ENCODE measurements at places on chromosomes 1 and 21. TPM values are rescaled to one million over a fixed set of nuclear protein-coding genes. Genes with fewer than 3 reads are reported as not detected.

DNA sequence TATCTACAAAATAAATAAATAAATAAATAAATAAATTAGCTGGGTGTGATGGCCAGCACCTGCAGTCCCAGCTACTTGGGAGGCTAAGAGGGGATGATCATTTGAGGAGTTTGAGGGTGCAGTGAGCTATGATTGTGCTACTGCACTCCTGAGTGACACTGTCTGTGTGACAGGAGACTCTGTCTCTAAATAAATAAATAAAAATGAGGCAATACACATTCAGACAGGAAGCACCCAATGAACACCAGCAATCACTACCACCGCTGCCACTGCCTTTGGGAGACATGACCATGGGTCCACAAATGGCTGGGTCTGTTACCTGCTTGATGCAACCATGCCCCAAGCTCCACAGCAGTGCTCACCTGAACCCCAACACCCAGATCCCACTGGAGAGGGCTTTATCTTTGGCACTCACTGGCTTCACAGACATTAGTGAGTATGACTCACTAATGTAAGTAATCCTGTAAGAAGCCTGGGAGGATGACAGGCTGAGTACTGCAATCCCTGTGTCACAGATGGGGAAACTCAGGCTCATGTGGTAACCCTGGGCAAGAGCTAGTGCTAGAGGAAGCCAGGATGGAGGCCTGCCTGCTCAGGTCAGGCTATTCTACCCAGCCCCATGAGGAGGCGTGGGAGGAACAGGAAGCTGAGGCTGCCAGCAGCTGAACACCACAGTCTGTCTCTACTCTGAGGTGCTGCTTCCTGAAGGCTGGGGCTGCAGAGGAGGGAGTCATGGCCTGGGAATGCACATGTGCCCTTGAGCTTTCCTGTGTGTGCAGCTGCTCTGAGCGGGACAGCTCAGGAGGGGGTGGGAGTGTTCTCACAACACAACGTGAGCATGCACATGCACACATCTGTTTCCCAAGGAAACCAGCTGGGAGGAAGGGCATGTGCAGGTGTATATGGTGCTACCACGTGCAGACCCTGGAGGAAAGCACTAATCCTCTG lies 43.0 kb downstream of the SLC9A1 start:
- DNase-seq, result peak; percentile 54

ALDH4A1 gene
- 2.2 TPM for polyA plus RNA-seq

TCHH gene
- not detected for polyA plus RNA-seq

PDC gene
- not detected for polyA plus RNA-seq

- DNase-seq, result no peak
These were observed 15.8 kb downstream of the UBE4B start for GRCh38 chr1:10048601-10049000.

- no peak for DNase-seq
These were observed 72.4 kb downstream of the FH start for GRCh38 chr1:241447031-241447644.

GRCh38 chr1:164983023-164983650 lies 373.4 kb downstream of the LMX1A start:
- no peak for DNase-seq

DDX59 gene
- 23.8 TPM for polyA plus RNA-seq

- no peak for DNase-seq
These were observed 178.6 kb downstream of the PRDM16 start for GRCh38 chr1:3247521-3248121.

DNA sequence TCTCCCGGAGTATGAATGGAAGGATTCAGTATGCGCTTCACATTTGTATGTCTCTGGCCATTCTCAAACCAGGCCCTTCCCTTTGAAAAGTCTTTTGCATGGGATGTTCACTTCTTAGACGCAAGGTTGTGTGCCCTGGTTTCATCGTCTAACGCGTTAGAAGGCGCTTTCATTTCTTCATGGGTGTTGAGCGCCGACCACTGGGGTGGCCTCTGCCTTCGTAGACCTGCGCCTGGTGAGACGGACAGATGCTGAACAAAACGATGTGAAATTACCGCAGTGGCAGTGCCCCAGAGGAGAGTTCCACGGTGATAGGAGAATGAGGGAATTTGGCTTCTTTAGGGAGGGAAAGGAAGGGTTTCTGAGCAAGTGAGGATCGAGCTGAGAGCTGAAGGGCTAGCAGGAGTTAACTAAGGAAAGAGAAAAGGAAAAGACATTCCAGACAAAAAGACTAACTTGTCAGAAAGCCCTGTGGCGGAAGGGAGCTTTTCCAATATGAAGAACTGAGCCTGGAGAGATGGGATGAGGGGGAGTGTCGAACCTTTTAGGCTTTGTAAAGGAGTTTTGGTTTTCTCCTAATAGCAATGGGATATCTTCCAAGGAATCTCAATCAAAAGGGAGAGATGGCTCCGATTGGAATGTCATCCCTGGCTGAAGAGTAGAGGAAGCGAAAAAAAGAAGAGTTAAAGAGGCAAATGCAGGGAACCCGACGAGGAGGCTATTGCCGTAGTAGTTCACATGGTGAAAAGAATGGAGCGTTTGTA lies 951 bp downstream of the GGPS1 start:
- peak; percentile 57 for DNase-seq

PLA2G2C gene
- not detected for polyA plus RNA-seq

DNA sequence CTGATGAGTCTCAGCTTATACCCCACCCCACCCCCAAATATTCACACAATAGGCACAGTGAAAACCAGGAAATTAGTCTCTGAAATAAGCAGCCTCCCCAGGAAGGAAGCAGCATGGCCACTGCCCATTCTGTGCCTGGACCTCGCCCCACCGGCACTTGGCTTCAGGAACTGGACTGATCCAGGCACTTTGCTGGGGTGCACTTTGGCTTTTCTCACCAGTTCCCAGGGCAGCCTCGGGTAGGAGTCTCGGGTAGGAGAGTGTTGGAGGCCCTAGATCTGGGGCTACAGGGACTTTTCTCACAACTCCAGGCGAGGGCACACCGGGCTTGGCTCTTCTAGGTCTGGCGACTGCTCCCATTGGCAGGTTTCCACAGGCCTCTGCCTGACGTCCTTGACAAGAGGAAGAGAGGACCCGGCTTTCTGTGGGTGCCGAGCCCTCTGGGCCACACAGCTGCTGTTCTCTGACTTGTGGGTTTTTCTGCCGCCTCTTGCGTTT lies 18.7 kb downstream of the ADARB1 start:
- no peak for DNase-seq

GRCh38 chr1:44067266-44068250 lies 36.3 kb upstream of the SLC6A9 start:
- DNase-seq, result peak; percentile 15

GPR25 gene
- not detected for polyA plus RNA-seq

- DNase-seq, result no peak
These were observed 29.4 kb upstream of the RNPC3 start for GRCh38 chr1:103496014-103496635.

DNA sequence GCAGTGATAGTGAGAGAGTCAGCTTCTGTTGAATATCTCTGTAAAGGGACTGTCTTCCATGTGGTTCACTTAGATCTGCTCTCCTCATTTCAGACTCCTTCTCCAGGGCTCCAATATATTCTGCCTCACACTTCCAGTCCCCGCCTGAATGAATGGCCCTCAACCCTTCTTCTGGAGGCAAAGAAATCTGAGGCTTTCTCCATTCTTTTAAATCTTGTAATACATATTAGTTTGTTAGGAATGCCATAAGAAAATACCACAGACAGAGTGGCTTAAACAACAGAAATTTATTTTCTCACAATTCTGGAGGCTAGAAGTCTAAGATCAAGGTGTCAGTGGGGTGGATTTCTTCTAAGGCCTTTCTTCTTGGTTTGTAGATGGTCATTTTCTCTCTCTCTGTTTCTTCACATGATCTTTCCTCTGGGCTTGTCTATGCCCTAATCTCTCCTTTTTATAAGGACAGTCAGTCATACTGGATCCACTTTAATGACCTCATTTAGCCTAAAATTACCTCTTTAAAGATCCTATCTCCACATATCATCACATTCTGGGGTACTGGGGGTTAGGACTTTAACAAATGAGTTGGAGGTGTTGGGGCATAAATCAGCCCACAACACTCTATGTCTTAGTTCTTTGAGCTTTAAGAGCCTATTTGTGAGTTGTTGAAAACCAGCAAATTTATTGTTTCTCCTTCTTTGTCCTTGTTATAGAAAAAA lies 128.5 kb upstream of the KCNK2 start:
- no peak for DNase-seq

DNA sequence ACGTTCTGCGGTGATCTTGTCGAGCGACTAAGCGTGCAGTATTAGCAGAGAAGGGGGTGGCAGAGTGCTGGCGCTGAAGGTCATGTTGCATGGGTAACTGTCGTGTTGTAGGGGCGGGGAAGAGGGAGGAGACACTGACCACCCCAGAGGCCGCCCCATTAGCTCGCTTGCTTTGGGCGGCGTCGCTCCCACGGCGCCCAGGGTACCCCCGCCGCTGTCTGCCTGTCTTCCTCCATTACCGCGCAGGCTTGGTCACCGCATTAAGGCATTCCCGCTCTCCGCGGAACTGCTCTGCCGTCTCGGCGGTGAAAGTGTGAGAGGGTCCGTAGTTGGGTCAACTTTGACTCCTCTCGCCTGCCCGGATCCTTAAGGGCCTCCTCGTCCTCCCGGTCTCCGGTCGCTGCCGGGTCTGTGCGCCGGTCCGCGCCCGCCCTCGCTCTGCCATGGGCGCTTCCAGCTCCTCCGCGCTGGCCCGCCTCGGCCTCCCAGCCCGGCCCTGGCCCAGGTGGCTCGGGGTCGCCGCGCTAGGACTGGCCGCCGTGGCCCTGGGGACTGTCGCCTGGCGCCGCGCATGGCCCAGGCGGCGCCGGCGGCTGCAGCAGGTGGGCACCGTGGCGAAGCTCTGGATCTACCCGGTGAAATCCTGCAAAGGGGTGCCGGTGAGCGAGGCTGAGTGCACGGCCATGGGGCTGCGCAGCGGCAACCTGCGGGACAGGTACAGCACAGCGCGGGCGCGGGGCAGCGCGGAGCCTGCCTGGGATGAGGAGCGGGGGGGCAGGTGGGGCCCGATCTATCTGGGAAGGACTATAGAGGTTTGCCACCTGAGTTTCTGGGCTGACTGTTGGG lies at the start of gene MTARC2:
Gene MTARC2 (plus strand): TSS at position 234 of the 846 bp plus-strand sequence. CDS start 210 bp downstream, at position 444.
- no peak for DNase-seq

FAM167B gene
- not detected for polyA plus RNA-seq

GRCh38 chr1:157198619-157199420 lies 60.6 kb upstream of the ETV3 start:
- no peak for DNase-seq

DNA sequence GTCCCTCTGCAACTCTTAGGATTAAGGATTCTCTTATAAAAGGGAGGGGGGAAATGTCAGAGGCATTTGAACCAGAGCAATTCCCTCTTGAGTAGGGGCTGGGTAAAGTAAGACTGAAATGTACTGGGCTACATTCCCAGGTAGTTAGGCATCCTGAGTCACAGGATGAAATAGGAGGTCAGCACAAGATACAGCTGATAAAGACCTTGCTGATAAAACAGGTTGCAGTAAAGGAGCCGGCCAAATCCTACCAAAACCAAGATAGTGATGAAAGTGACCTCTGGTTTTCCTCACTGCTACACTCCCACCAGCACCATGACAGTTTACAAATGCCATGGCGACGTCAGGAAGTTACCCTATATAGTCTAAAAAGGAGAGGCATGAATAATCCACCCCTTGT lies 14.3 kb upstream of the COX20 start:
- DNase-seq, result no peak

IL6R gene
- polyA plus RNA-seq, result 0.86 TPM

OR2G6 gene
- polyA plus RNA-seq, result 0.32 TPM

DNA sequence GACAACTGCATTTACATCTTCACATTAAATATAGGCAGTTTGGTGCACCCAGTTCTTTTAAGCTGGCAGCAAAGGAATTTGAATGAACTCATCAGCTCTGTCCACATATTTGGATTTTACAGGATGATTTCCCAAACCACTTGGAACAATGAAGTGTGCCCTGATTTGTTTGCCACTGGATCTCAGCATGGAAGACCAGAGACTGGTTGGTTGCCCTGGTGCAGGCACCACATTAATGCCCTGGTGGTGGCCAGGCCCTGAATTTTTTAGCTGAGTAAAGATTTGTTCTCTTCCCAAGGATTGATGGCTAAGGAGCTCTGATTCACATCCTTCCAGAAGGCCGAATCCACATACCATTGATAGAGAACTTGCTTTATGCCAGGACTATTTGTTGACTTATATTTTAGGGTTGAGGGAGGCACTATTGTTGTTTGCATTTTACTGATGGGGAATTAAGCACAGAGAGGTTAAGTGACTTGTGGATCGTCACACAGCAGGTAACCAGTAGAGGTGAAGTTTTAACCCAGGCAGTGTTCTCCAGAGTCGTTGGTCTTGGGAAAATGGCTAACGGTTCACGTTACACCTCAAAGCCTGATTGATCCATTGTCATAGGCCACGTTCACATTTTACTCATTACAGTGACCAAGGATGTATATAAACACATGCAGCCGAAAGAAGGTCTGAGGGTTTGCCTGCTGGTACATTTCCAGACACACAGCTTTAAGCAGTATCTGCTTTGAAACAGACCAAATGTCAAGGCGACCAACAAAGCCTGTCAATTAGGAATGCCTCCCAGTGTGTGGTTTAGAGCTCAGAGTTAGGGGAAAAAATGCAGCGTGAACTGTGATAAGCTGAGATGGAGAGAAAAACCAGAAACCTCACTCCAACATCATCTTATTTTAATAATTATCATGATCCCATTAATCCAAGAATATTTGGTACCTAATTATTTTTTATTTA lies 50.7 kb downstream of the KAZN start:
- DNase-seq, result no peak

DNA sequence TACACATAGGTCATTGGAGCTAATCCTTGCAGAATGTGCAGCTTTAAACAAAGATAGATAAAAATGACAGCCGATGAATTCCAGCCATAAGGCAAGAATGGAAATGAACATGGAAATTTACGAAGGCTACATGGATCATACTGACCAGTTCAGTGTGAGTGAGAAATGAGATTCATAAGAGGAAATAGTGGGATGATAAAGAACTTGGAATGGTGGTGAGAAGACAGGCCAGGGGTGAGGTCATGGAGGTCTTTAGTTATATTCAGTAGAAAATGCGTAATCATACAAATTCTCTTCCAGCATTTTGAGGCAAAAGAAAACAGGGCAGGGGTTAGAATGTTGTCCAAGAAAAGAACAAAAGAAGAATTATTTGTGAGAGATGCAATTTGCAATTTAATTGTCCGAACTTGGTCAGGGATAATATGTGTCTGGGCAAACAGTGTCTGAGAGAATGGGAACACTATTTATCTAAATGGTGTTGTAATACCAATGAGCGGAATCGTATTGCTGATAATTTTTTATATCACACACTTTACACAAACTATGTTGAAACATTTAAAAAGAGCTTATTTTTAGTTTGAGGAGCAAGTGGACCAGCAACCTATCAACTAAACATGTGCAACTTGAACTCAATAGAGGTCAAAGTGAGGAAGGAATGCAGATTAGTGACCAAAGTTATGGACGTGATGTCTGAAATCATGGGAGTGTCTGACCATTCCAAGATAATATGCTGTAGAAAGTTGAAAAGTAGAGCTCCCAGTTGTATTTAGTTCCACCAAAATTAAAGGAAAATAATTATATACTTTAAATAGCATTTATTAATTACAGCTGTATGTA lies 739.0 kb upstream of the NCAM2 start:
- no peak for DNase-seq

TNFRSF4 gene
- not detected for polyA plus RNA-seq

- no peak for DNase-seq
These were observed 54.5 kb downstream of the RNF187 start for GRCh38 chr1:228541725-228542124.

Data from naive B cell (primary cell).